ENCODE measurements at places on chromosomes 4 and X.

DNA sequence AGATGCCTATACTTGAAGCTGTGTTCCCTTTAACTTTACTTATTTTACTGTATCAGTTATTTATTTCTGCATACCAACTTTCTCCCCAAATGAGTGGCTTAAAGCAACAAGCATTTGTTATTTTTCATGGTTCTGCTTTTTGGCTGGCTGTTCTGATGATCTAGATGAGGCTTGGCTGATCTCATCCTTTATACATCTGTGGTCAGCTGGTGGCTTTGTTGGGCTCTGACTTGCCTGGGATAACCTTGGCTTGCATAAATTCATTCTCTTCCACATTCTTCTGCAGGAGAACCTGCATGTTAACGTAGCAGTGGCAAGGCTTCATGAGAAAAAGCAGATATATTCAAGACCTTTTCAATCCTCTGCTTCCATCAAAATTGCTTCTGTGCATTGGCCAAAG is 1317.6 kb downstream of the ADGRL3 start:
- no peak for DNase-seq

DNA sequence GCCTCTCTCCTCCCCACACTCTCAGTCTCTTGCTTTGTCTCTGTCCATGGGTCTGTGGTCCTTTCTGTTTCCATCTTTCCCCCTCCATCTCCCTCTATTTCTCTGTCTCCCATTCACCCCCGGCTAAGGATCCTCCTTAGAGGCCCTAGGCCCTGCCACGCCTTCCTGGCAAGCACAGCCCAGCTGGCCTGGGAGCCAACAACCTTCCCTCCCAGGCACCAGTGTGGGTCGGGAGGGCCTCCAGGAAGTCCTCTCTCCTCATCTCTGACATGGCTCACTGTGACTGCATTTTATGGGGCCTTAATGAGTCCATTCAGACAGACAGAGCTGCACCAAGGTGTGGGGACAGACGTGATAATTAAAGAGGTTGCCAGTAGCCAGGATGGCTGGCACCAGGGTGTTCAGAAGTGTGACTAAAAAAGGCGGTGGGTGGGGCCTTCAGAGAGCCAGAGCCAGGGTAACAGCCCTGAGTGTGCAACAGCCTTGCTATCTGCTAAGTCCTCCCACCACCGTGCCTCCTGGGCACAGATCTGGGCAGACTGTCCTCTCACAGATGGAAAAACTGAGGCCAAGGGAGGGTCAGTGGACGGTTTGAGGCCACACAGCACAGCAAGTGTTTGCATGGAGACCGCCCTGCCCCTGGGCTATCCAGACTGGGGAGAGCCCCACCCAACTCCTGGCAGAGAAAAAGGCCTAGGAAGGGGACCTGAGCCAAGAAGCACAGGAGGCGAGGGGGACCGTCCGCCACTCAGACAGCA is 31.5 kb downstream of the BLOC1S4 start:
- DNase-seq = no peak

DNA sequence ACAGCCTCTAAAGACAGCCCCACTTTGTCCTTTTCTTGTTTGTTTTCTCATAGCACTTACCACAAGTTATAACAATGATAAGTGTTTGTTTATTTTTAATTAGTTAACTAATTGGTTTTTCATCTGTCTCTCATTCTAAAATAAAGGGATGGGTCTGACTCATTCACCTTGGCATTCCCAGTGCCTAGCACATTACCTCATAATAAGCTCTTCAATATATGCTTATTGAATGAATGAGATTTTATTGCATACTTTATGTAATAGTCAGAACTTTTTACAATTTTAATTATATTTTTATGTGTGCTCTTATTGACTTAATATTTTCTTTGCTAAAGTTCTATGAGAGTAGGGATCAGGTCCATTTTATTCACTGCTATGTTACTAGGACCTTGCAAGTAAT is 22.8 kb upstream of the PRKG2 start:
- no peak for DNase-seq

- DNase-seq = no peak
These were observed 91.2 kb upstream of the XAGE2 start for GRCh38 chrX:52277666-52278065.

GRCh38 chr4:29336861-29337260 is 1383.3 kb upstream of the PCDH7 start:
- DNase-seq = no peak

DNA sequence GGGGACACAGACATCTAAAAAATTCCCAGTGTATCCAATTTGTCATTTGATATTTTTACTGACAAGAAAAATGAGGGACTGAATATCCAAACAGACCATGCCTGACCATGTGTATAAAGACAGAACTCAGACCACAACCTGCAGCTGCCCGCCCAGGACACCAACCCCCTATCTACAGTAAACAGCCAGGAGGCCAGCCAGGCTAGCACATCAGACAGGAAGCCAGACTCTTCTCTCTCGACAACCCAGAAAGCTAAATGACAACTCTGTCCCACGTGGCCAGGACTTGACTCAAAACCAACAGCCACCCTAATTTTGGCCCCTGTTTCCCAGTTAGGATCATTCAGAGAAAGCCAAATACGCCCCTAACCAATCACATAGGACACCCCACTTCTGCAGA is 15.1 kb downstream of the AFAP1 start:
- no peak for DNase-seq

DNA sequence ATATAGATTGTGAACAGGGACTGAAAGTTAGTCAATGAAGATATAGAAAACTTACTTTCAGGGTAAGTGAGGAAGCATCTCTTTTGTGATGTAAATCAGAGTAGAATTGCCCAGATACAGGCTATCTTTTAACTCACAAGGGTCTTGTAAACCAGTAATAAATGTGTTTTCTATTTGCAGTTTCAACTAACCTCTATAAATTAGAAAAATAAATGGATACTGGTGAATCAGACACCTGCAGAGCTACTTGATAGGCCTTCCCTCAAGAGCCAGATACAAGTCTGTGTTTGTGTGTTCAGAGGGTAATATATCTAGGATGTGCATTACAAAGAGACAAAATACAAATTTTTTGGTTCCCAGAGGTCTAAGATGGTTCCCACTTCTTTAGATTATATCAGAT is 82.9 kb downstream of the DCLK2 start:
- no peak for DNase-seq

DNA sequence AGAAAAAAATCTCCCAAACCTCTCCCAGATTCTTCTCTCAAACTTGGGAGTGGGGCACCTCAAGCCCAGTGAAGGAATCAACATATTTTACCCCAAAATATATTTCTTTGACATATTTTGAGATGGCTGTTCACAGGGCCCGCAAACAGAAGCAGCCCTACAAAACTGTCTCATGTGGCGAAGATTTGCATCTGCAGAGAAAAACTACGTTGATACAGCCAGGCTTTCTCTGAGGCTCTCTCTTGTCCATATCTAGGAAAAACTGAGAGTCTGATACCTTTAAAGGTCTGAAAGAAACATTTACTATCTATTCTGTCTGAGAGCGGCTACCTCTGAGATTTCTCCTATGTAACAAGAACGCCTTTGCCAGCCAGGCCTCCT is 23.3 kb upstream of the TMSB4X start:
- DNase-seq = no peak

- DNase-seq = no peak
These were observed 94.9 kb upstream of the MYOZ2 start for GRCh38 chr4:119040694-119041185.

GRCh38 chrX:39935411-39936064 is 162.2 kb downstream of the BCOR start:
- no peak for DNase-seq

GRCh38 chrX:54180403-54180802 is 2.7 kb downstream of the FAM120C start:
- no peak for DNase-seq

GRCh38 chr4:120921456-120922380 is 808 bp downstream of the PRDM5 start:
- no peak for DNase-seq

DNA sequence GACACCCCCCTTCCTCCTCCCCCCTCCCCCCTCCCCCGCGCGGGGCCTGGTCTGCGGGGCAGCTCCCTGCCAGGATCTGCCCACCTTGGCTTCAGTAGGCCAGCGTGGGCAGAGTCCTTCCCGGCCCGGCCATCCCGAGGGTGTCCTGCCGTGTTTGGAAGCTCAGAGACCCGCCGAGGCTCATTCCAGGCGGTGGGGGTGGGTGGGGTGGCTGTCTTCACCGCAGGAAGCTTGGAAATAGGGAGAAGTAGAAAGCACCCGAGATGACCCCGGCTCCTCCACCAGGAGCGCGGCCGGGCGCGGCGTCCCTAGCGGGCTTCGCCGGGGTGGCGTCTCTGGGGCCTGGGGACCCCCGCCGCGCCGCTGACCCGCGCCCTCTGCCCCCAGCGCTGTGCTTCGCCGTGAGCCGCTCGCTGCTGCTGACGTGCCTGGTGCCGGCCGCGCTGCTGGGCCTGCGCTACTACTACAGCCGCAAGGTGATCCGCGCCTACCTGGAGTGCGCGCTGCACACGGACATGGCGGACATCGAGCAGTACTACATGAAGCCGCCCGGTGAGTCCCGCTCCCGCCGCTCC is 1.6 kb downstream of the NAT8L start:
- no peak for DNase-seq

DNA sequence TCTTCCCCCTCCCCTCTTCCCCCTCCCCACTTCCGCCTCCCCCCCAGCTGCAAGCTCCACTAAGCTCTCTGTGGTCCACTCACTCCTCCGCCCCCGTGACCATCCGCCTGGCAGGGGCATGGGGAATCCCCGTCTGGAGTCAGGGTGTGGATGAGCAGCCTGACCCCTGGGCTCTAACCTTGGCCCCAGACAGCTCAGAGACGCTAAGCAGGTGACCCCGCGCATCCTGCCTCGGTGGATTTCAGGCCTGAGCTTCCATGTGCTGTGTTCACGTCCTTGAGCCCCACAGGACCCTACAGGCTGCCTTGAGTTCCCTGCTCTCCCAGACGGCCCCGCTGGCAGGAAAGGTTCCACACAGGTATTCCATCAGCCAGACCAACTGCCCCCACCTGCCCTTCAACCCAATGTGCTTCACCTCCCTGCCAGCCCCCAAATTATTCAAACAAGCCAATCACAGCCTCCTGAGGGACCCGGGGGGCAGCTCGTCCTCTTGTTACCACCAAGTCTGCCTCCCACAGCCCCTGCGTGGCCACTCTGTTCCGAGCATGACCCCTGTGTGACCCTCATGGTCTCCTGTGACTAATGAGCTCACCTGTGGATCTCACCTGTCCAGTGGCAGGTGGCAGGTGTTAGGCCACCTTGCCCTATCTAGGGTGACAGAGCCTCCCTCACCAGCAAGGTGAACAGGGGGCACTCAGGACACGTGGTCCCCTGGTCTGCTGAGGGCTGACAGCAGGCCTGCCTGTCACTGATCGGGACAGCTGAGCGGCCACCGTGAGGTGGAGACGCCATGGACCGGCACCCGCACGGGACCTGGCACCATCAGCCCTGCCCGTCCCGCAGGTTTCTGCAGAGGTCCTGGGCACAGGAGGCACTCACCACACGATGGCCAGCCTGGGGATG is 73.2 kb upstream of the MXD4 start:
- no peak for DNase-seq

- no peak for DNase-seq
These were observed 156.5 kb upstream of the DKK2 start for GRCh38 chr4:107192601-107193000.

- DNase-seq = no peak
These were observed 35.1 kb upstream of the TACR3 start for GRCh38 chr4:103754844-103755243.

- DNase-seq = no peak
These were observed 68.5 kb upstream of the PPP2R3B start for GRCh38 chrX:455199-455598.

DNA sequence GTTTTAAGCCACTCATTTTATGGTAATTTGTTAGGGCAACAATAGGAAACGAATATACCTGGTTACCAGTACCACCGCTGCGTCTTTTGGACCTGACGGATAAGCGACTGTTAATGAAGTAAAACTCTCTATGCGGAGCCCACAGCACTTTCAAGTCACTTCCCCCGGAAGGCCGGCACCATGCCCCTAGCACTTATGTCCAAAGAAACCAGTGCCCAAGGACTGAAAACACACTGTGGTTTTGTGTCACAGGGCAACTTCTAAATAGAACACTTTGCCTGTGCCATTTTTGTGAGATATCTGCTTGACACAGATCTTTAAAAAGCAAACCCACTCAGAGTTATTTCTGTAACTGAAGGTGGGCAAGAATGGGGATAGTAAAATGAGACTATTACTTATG is 22.7 kb downstream of the SH3KBP1 start:
- no peak for DNase-seq

DNA sequence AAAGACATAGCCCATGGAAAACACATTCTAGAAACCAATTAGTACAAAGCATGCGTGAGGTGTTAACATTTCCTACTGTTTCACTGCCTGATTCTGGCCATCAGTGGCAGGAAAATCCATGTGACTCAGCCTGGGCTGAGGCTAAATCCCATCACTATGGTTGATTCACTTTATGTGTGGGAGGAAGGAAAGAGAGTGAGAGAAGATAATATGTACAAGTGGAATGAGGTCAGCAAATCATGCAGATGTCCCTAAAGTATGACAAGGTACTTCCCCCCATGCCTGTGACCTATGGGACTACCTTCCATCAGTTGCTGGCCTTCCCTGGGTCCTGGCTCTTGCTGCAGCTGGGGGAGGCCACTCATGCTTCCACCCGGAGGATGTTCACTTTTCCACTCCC is 64.2 kb upstream of the MAP3K15 start:
- DNase-seq = no peak

- DNase-seq = peak; percentile 71
These were observed 28.0 kb upstream of the CD40LG start for GRCh38 chrX:136619899-136620505.

DNA sequence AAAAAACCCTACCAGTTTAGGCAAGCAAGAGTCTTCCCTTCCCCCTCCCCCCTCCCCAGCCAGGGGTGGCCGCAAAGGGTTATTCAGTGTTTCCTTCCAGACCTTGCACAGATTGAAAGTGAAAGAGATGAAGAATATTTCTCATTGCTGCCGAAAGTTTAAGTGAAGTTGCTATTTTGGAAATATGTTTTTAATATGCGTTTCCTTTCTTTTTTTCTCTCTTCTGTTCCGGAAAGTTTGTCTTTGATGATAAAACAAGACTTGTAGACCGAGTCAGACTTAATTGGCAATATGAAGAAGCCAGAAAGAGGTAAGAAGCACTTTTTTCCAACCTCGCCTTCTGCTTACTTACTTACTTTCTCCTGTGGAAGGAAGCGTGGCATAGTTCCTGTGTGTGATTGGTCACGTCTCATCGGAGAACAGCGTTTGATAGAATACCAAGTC is 58.5 kb upstream of the CLCN4 start:
- DNase-seq = no peak

DNA sequence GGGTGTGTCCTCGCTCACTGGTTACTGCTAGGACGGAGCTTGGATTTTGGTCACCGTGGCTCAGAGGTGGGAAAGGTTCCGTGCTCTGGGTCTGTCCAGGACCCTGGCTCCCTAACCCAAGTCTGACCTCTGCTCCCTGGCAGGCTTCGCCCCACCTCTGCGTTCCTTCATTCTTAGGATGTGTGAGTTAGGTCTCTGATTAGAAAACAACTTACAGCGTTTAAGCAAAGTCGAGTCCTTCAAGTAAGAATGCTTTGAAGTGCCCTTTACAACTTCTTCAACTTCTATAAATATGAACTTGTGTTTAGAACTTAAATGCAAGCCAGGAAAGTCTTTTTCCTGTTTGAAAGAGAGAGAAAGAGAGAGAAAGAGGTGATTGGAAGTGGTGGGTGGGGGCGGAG is 891 bp downstream of the TLR2 start:
- DNase-seq = no peak

- no peak for DNase-seq
These were observed 19.5 kb upstream of the XPNPEP2 start for GRCh38 chrX:129719268-129719667.

All from GDM1 (cell line).